Astrocyte of the spinal cord (primary cell): ENCODE measurements at places on chromosomes 7 and 10.

GRCh38 chr10:115706488-115707076 is 566.4 kb downstream of the GFRA1 start:
- peak; percentile 52 for DNase-seq

DNA sequence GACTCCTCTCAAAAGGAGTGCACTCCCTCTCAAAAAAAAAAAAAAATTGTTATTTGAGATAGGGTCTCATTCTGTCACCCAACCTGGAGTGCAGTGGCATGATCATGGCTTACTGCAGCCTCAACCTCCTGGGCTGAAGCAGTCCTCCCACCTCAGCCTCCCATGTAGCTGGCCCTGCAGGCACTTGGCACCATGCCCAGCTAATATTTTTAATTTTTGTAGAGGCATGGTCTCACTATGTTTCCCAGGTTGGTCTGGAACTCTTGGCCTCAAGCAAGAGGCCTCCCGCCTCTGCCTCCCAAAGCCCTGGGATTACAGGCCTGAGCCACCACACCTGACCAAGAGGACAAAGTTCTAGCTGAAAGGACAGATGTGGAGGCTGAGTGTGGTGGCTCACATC is 120.3 kb downstream of the EPC1 start:
- DNase-seq = no peak

DNA sequence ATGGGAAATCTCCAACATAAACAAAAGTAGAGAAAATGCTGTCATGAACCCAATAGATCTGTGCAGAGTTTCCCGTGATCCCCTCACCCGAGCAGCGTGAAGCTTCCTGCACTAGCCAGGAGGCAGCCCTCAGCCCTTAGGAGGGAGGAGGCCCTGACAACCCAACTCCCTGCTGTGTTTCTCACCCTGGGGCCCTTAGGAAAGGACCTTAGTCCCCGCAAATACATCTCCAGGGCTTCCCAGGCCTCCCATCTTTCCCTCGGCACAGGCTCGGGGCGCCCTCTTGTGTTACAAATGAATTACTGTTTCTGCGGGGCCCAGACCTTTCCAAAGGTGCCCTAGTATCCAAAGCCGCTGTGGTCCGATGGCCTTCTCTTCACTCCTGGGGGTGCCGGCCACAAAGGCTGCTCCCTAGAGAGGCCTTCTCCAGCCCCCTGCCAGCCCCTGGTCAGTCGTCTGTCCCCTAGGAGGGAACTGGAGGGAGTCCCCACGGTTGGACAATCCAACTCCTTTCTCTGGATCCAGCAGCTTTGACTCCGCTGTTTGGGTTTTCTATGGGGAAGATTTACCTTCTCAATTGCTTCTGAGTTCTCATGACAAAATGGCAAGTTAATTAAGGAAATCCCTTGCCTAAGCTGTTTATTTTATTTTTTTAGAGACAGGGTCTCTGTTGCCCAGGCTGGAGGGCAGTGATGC is 49.9 kb upstream of the SH2B2 start:
- peak; percentile 65 for DNase-seq

DNA sequence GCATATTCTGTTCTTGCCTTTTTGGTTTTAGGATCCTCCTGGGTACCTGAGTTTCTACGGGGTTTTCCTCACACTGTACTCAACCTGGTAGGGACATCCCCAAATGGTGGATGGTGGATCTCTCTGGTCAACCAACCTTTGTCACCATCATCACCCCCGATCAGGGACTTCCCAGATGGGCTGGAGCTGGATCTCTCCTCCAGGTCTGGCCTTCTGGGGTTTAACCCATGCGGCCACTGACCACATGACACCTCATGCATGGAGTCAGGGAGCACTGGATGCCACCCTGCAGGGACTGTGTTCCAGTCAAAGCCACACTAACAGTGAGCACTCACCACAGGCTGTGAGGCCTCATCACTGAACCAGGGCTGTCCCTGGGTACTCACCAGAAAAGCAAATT is 80.0 kb downstream of the CELF2 start:
- DNase-seq = no peak

- DNase-seq = peak; percentile 20
Observed at GRCh38 chr10:27838361-27838760, 92.7 kb upstream of the MKX start.

GRCh38 chr10:98224996-98225395 is 43.0 kb downstream of the LOXL4 start:
- DNase-seq = no peak

DNA sequence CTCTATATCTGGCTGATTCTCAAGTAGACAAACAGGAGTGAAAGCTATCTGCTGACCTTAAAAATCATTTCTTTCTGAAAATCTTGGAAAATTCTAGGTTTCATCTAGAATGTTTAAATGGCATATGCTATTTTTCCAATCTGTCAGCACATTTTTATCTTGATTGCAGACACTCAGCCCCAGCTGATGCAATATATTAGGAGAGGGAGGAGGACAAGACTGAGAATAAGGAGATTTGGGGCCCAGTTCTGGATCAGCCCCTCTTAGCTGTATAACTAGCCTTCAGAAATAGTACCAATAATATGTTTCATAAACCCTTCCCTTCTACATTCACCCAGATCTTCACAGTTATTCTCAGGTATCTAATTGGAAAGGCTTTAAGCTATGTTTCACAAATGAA is 131.2 kb downstream of the HDAC9 start:
- no peak for DNase-seq

DNA sequence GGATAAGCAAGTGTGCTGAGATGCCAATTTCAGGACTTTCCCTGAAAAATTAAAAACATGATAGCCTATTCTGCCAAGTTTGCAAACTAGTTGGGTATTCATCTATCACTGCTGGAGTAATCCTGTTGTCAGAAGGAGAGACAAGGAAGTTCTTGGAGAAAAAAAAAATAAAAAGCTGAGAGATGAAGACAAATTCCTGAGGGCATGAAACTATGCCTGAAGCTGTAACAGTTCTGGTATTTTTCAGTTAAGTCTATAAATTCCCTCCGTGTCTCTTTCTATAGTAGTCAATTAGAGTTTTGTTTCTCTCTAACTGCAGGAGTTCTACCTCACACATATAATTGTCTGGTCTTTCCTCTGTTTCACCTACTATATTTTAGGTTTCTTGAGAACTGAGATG is 95.7 kb downstream of the DGKB start:
- peak; percentile 22 for DNase-seq

DNA sequence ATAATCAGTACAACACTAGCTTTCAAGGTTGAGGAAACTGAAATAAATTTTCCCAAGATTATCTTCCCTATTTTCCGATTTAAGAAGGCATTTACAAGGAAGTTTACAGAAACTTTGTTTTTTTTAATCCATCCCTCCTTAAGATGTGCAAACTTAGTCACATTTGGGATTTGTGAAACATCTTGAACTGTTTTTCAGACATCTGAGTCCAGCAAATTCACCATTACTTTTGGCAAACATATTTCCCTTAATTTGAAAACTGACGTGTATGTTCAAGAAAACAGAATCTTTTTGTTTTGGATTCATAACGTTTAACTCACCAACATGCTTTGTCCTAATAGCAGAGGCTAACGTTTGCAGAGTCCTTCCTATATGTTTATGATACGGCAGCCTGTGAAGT is 19.5 kb downstream of the GLI3 start:
- DNase-seq = no peak

GRCh38 chr10:27744802-27745731 is 552 bp downstream of the MKX start:
- DNase-seq = no peak
